Ureter (tissue), 1 donor: ENCODE measurements at places on chromosomes 7 and 10. TPM values are rescaled to one million over a fixed set of nuclear protein-coding genes. Genes with fewer than 3 reads are reported as not detected.

DNA sequence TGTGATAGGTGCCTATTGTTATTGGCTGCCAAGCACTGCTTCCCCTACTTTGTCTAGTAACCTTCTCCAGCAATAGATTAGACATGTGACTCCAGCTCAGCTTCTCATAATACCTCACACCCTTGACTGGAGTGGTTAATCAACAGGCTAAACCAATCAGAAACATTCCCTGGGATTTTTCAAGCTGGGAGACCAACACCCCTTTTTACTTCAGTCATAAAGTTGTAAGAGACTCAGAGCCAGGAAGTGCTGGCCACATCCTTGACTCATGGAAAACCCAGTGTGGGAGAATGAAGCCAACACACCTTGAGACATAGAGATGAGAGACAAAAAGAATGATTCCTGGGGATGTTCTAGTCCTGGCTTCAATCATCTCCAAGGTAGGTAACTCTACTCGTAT, 62.6 kb upstream of the HECTD2 start:
- DNase-seq, result no peak

Gene CTAGE8
- 3.2 TPM for total RNA-seq

GRCh38 chr7:55179931-55180682, 161.3 kb downstream of the EGFR start:
- DNase-seq, result no peak

Gene HMX2
- total RNA-seq, result not detected

DNA sequence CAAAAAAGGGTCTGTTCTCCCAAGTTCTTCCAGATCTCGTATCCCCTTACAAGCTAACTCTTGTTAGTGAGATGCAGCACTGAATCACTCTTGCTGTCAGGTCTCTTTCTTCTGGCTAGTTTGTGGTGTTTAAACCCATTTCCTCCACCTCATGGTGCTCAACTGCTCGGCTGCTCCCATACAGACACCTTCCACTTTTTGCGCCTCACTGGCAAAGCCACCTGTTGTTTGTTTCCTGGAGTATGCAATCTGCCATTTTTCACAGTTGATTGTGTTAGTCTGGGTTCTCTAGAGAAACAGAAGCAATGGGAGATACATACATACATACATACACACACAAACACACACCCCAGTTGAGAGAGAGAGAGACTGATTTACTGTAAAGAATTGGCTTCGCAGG, 124.4 kb upstream of the SP8 start:
- no peak for DNase-seq

DNA sequence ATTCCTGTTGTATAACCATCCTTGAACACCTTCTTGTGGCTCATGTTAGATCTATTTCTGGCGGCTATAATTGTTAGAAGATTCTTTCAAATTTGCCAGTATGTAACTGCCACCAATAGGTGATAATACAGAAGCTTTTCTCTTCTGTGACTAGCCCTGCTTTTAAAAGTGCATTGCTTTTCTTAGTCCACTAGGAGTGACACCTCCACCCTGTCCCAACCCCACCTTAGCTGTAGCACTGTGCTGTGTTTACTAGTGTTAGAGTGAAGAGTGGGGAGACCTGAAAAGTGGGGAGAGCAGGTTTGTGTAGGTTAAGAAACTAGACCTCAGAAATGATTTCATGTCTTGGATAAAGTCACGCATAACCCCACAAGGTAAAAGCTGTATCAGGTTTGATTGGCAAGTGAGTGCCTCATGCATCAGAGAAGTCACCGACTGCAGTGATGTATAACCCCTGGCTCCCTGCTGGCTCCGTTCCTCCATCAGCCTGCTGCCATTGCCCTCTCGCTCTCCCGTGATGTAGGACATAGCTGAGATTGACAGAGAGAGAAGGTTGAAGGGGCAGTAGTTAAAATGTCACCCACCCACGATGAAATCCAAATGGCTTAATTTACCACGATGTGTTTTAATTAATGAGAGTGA, 12.5 kb downstream of the NPVF start:
- DNase-seq, result no peak

Gene GHRHR
- not detected for total RNA-seq

GRCh38 chr10:19788902-19789301, 27.3 kb upstream of the PLXDC2 start:
- DNase-seq, result no peak

DNA sequence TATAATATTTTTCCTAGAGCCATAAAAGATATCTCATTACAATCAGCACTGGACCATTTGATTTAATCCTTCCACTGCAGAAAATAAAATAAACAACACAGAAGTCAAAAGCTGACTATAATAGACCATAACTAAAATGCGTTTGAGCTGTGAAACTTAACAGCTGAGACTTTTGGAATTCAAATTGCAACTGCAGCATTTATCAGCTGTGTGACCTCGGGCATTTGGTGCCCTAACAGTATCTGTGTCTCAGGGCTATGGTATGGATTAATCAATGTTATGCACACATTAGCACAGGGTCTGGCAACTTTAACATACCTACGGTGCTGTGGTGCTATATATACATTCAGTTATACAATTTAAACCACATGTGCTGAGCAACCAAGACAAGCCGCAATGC, 160.1 kb downstream of the COL28A1 start:
- no peak for DNase-seq

- DNase-seq, result no peak
Measured at GRCh38 chr7:8113184-8113583, 144.6 kb downstream of the GLCCI1 start.

DNA sequence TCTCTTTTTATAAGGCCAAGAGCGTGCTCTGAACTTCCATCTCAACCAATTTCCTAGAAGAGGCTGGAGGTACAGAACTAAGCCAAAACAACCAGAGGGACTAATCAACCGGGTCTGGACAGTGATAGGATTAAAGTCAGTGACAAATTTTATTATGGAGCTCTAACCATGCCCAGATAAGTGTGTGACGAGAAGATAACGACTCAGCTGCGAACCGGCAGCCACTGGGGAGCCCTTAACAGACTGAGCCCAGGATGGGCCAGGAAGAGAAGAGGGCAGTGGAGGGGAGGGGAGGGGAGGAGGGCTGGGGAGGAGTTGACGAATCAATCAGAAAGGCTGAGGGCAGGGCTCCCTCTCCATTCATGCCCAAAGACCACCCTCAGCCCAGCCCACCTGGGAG, 119.9 kb downstream of the PLXNA4 start:
- no peak for DNase-seq

Gene CCDC172
- not detected for total RNA-seq

Gene LRRC17
- 5.2 TPM for total RNA-seq
